Stimulated activated CD8-positive, alpha-beta memory T cell treated with anti-CD3 and anti-CD28 coated beads, Interleukin-7, amount 100 ng/mL, for 1 hour (primary cell): ENCODE measurements at places on chromosomes 13 and 19.

GRCh38 chr13:40672765-40673397, 6.4 kb upstream of the FOXO1 start:
- DNase-seq, result no peak

DNA sequence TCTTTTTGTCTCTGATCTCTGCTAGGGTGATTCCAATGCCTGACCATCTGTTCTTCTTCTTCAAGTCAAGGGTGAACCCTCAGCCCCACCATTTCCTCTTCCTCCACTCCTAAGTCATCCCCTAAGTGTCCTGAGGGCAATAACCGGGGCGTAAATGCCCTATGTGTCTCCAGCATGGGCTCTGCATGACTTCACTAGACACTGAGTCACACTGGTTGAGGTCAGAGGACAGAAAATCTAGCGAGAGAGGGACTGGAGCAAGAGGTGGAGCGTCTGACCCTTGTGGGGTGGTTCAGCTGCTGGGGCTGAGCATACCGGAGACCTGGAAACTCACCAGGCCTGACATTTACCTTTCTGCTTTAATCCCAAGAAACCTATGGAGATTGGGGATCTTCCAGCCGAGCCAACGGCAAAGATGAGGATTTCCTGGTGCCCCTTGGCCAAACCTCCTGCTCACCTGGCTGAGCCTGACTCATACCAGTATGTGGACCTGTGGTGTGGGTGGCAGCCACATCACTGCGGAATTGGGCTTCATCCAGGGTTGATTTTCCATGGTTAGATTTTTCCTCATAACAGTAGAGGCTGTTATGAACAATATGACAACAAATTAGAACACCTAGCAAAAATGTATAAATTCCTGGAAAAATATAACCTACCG, 26.9 kb downstream of the SCGB2B2 start:
- no peak for DNase-seq

- no peak for DNase-seq
Observed at GRCh38 chr13:44270150-44270549, 103.5 kb upstream of the SERP2 start.

GRCh38 chr13:53254500-53254899, 225.9 kb downstream of the OLFM4 start:
- no peak for DNase-seq

DNA sequence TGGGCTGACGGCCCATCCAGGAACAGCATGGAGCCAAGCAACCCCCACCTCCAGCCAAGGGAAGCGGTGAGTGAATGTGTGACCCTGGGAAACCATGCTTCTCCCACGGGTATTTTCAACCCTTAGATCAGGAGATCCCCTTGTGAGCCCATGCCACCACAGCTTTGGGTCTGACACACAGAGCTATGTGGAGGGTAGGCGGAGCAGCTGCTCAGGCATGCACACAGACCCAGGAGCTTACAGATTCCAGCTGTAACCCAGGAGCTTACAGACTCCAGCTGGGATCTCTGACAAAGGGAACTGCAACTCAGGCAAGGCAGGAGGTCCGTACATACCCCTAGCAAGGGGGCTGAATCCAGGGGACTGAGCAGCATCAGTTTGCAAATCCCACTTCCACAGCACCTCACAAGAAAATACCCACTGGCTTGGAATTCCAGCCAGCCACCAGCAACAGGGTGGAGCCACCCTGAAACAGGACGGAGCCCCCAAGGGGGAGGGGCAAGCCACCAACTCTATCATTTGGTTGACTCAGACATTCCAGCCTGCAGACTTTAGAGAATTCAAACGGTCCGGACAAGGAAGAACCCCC, 40.8 kb upstream of the RFXAP start:
- no peak for DNase-seq

- DNase-seq, result no peak
Observed at GRCh38 chr13:51996641-51997040, 14.6 kb downstream of the ATP7B start.

- no peak for DNase-seq
Observed at GRCh38 chr13:93173654-93174053, 53.0 kb upstream of the GPC6 start.

DNA sequence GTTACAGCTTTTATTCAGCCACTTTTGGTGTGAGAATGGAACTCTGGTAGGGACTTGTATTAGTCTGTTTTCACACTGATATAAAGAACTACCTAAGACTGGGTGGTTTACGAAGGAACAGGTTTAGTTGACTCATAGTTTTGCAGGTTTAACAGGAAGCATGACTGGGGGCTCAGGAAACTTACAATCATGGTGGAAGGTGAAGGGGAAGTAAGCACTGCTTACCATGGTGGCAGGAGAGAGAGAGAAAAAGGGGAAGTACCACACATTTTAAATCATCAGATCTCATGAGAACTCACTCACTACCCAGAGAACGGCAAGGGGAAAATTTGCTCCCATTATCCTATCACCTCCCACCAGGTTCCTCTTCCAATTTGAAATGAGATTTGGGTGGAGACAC, 942.2 kb downstream of the PCDH17 start:
- DNase-seq, result no peak

DNA sequence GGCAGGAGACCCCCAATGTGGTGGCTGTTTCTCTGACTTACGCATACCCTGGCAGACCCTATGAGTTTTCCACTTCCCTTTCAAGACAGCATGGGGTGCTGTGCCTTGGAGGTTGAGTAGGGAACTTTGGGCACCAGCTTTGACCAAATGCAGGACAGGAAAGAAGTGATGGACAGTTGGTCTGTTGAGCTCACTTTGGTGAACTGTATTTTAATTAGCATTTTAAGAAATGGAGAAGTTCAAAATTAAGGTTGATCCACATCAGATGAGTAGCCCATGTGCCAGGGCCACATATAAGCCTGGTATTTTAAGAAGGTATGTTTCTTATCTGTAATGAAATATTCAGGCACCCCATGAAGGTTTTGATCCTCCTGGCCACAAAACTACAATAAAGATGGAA, 46.1 kb upstream of the RAP2A start:
- no peak for DNase-seq

- DNase-seq, result no peak
Observed at GRCh38 chr19:375395-376110, 31.0 kb upstream of the MIER2 start.

- DNase-seq, result no peak
Observed at GRCh38 chr13:114235697-114236096, 1.0 kb downstream of the CDC16 start.

GRCh38 chr19:1837625-1838105, 10.6 kb downstream of the REXO1 start:
- DNase-seq, result no peak

DNA sequence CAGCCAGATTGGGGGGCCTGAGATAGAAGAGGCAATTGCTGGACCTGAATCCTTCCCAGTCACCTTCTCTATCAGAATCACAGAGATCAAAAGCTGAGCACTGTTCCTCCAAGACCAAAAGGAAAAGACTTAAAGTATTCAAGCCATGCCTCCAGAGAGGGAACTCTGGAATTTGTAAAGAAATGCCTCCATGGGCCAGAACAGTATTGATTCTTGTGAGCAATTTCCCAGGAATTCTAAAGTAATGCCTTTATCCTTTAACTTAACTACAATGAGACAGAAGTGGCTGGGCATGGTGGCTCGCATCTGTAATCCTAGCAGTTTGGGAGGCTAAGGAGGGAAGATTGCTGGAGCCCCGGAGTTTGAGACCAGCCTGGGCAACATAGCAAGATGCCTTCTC, 148.8 kb downstream of the FLT1 start:
- DNase-seq, result no peak

GRCh38 chr19:42295831-42296525, 6.0 kb upstream of the PRR19 start:
- DNase-seq, result peak; percentile 91

DNA sequence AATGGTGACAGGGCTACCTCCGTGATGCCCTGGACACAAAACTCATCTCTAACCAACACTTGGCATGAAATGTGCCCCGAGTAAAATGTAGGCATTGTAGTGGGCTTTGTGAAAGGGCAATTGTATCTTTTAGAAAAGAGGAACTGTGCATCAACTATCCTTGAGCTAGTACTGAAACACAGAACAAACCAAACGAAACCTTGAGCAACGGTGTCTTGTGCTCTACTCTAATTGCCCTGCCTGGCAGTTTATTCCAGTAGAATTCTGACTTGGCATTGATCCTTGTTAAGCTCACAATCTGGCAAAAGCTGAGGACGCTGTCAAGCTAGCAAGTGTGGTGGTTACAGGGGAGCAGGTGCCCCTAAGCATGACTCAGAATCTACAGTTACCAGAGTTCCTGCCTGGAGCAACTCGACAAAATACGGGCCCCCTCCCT, 707.1 kb upstream of the SPRY2 start:
- no peak for DNase-seq

DNA sequence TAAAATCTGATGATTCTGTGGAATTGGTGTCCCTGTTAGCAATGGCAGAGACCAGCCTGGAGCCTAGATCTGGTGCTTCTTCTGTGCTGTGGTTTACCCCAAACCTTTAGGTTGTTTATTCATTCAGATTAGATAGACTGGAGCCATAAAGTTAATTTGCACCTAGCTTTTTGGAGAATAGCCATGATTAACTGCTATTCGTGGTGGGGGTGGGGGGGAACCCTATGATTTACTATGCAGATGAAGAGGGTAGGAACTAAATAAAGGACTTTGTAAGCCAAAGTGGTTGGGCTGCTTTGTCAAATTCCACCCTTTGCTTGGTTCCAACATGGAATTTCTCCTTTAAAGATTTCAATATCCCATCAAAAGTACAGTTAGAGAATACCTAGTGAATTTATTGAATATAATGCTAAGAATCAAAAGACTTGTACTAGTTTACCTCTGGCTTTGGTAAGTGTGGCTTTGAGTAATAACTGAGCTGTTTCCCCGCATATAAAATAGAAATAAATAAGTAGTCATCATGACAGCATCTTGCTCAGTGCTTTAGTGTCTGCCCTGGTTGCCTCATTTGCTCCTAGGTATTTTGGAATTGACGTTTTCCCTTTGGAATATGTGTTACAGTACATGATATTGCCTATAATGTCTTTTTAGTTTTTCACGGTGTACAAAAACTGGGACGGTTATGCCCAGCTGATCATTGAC, 27.6 kb downstream of the SKA3 start:
- no peak for DNase-seq

- no peak for DNase-seq
Observed at GRCh38 chr13:63497601-63498000, 2082.0 kb upstream of the PCDH20 start.

GRCh38 chr19:16382775-16383543, 58.3 kb downstream of the KLF2 start:
- DNase-seq, result peak; percentile 70

GRCh38 chr13:75299913-75300862, 181.8 kb downstream of the TBC1D4 start:
- DNase-seq, result no peak

- DNase-seq, result no peak
Observed at GRCh38 chr13:26473571-26474230, 83.8 kb upstream of the WASF3 start.

GRCh38 chr13:44899967-44900366, 89.3 kb downstream of the NUFIP1 start:
- no peak for DNase-seq

- no peak for DNase-seq
Observed at GRCh38 chr13:113500530-113501265, 10.2 kb upstream of the DCUN1D2 start.

GRCh38 chr13:103272770-103273169, 206.6 kb upstream of the SLC10A2 start:
- no peak for DNase-seq

GRCh38 chr13:48749144-48749543, 95.4 kb downstream of the CYSLTR2 start:
- no peak for DNase-seq

DNA sequence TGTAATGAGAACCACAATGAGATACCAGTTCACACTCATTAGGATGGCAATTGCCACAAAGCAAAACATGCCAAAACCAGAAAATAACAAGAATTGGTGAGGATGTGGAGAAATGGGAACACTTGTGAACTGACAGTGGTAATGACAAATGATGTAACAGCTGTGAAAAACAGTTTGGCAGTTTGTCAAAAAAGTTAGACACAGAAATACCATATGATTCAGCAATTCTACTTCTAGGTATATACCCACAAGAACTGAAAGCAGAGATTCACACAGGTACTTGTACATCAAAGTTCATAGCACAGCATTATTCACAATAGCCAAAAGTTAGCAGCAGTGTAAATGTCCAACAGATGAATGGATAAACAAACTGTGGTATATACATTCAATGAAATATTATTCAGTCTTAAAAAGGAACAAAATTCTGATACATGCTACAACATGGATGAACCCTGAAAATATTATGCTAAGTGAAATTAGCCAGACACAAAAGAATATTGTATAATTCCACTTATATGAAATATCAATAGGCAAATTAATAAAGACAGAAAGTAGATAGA, 96.5 kb downstream of the UGGT2 start:
- DNase-seq, result no peak

GRCh38 chr19:3291644-3292043, 67.2 kb downstream of the CELF5 start:
- no peak for DNase-seq

DNA sequence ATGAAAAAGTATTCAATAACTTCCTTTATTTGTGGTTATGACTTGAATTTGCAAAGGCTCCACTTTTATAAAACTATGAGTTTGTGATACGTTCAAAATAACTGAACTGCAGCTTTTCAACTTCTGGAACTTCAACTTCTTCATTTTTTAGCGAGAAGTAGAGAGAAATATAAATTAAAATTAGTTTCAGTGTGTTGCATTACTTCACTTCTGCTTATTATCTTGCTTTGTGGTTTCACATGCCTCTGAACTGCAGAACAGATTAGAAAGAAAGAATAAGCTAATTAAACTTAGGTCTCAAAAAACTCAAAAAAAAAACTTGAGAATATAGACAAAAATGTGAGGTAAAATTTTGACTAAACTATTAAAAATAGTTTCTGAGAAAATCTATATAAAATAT, 1073.4 kb downstream of the PCDH17 start:
- DNase-seq, result no peak

DNA sequence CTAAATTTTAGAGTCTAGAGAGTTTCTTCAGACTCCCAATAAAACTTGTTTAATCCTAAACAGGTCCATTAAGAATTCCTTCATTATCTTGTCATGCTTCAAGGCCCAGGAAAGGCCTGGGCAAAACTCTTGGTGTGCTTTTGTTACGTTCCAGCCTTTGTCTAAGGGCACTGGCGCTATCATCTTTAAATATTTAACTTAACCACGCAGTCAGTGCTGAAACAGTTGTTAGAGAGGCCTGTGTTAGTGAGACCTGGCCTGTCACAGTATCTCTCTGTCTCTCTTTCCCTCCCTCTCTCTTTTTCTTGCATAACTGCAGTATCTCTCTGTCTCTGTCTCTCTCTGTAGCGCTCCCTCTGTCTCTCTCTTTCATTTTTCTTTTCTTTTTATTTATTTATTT, 8.2 kb upstream of the OR1M1 start:
- DNase-seq, result no peak

GRCh38 chr19:41705393-41706174, 2.8 kb upstream of the CEACAM5 start:
- DNase-seq, result no peak

GRCh38 chr19:42284591-42285341, 15.7 kb downstream of the CIC start:
- DNase-seq, result no peak

- no peak for DNase-seq
Observed at GRCh38 chr13:20353973-20354372, 121.9 kb upstream of the GJB6 start.

GRCh38 chr13:98525456-98526181, 51.3 kb downstream of the STK24 start:
- DNase-seq, result no peak

GRCh38 chr13:74774264-74774663, 640.1 kb upstream of the KLF12 start:
- no peak for DNase-seq

GRCh38 chr13:109148243-109148642, 518.8 kb downstream of the MYO16 start:
- no peak for DNase-seq

- no peak for DNase-seq
Observed at GRCh38 chr19:1466461-1467214, 12.4 kb downstream of the C19orf25 start.
